ENCODE measurements at places on chromosomes 16 and 17. TPM values are rescaled to one million over a fixed set of nuclear protein-coding genes. Genes with fewer than 3 reads are reported as not detected.
A peak's percentile ranks its signal among the peaks of the same experiment; 100 is the strongest.

GRCh38 chr16:28538733-28539596, at the start of gene NUPR1:
TSS of gene NUPR1 (minus strand) at chr16:28538974. CDS start at chr16:28538907, 67 bp downstream.
- DNase-seq, result no peak

- DNase-seq, result no peak
These were observed 119.4 kb downstream of the RBFOX1 start for GRCh38 chr16:7452090-7452489.

DNA sequence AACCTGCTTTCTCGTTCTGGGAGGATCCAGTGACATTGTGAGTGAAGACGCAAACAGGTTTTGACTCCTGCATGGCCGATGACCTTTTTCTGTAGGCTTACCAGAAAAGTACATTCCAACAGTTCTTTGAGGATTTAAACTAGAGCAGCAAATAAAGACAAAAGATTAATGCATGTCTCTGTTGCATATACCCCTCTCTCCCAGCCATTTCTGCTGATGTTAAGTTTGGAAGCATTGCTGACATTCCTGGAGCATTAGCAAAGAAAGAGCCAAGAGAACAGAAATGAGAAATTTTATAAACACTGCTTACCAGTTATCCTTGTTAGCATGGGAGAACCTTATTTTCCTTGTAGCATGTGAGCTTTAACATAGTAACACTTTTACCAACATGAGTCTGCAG, 49.3 kb downstream of the SIAH1 start:
- no peak for DNase-seq

- no peak for DNase-seq
These were observed 2.7 kb downstream of the MAFG start for GRCh38 chr17:81924557-81925532.

- DNase-seq, result no peak
These were observed 3.6 kb upstream of the PHF12 start for GRCh38 chr17:28954886-28955285.

DNA sequence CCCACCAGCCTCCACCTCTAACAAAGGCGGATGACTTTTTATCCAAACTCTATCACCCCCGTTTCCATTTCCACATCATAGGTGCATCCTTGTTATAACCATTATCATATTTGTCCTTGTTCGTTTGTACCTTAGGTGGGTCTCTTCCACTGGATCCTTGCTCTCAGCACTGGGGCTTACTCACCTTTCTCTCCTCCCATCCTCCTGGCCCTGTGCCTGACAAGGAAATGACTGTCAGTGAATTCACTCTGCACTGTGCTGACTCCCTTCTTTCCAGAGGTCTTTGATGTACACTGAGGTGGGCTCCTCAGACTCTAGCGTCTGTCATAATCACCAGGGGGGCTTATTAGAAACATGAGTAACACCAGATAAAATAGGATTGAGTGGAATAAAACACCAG, 3.1 kb downstream of the GSG1L2 start:
- no peak for DNase-seq

GRCh38 chr17:37494401-37494831, 4.7 kb downstream of the DUSP14 start:
- no peak for DNase-seq

DNA sequence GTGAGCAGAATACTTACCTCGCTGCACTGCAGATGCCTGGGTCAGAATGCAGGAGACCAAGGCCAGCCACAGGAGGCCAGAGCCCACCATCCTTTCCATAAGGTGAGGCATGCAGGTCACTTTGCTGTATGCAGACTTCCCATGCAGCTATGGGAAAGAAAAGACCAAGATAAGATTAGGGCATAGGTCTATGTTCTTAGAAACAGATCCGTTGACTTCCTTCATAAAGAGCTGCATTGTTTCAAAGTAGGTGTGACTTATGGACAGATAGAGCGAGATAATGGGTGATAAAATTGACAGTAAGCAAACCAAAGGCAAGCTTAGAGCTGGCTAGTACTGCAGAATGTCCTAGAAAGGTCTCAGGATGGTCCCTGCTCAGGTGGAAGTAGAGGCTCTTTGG, 992 bp downstream of the GP2 start:
- no peak for DNase-seq

GRCh38 chr16:68190736-68191510, 45.0 kb downstream of the ESRP2 start:
- no peak for DNase-seq

- DNase-seq, result no peak
These were observed 10.4 kb upstream of the HERPUD1 start for GRCh38 chr16:56921571-56921970.

GRCh38 chr17:32873114-32873513, 3.8 kb downstream of the MYO1D start:
- DNase-seq, result no peak

DNA sequence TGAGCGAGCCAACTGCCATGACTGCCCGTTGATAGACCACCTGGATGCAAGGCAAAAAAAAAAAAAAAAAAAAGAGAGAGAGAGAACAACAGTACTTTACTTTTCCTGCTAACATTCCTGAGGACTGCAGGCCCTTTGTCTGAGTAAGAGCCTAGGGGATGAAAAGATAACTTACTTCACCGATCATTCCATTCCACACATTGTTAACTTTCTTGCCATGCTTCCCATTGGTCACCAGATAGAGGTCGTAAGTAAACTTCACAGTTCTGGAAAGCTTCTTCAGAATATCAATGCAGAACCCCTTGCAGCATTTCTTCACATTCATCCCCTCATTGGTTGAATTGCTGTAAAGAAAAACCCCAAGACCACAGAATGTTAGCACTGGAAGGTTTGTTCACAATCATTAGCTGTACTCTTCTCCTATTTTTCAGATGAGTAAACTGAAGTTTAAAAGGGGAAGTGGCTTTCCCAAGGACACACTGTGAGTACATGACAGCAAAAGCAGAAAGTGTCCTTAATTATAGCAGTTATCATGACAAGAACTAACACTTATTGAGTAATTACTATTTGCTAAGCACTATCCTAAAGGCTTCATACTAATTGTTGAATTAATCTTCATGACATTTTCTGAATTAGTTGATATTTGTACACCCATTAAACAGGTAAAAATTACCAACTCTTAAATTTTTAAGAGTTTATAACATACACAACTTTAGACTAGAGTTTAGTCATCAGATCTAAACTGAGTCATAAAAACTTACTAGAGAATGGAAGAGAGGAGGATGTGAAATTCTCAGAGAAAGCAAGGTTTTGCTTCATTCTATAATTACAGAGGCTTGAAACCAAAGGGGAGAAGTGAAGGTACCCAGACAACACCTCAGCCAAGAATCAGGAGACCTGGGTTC, 341.2 kb downstream of the GRIN2A start:
- DNase-seq, result no peak

DNA sequence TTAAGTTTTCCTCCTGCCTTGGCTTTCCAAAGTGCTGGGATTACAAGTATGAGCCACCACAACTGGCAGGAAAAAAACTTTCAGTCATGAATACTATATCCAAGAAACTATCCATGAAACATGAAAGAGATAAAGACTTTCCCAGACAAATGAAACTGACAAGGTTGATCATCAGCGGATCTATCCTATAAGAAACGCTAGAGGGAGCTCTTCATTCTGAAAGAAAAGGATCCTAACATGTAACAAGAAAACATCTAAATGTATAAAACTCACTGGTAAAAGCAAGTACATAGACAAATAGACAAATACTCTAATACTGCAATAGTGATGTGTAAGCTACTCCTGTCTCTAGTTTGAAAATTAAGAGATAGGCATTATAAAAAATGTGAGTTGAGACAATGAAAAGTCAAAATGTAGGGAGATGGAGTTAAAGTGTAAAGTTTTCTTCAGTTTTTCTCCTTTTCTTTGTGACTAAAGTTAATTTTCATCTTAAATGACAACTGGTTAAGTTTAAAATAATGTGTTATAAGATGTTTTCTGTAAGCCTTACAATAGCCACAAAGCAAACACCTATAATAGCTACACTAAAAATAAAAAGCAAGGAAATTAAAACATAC, 79.6 kb upstream of the TEKT1 start:
- no peak for DNase-seq

- no peak for DNase-seq
These were observed 30.0 kb downstream of the EEF2K start for GRCh38 chr16:22235839-22236745.

DNA sequence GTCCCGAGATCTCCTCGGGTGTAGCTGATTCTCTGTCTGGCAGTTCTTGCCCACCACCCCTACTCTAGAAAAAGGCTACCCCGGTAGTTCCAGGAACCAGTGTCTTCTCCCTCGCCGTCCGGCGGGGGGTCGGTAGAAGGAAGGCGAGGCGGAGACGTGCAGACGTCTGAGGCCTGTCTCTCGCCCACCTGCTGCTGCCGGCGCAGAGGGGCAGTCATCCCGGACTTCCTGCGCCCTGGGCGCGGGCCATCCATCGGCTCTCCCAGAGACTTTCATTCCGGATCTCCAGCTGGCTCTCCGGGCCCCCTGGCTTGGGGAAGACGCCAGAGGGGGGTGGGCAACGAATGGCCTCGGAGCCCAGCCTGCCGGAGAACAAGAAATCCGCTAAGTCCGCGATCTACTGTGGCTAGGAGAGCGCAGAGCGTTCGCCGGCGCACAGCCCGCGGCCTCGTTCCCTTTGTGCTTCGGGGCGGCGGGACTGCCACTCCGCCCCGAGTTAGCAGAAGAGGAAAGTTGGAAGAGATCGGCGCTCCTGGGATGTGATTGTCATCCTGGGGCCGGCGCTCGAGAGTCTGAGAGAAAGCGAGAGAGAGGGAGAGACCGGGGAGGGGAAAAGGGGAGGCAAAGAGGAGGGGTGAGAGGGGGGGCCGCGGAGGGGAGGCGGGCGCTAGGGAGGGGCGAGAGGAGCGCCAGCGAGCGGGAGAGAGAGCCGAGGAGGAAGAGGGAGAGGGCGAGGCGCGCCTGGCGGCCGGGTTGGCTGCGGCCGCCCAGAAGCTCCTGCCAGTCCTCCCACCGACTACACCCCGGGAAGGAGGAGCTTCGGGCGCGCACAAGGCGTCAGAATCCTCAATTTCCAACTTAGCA, at the start of gene IRX5:
IRX5 (plus strand) TSS at position 861 of the 864 bp plus-strand sequence. CDS start 334 bp downstream, outside the sequence.
- peak; percentile 27 for DNase-seq

DNA sequence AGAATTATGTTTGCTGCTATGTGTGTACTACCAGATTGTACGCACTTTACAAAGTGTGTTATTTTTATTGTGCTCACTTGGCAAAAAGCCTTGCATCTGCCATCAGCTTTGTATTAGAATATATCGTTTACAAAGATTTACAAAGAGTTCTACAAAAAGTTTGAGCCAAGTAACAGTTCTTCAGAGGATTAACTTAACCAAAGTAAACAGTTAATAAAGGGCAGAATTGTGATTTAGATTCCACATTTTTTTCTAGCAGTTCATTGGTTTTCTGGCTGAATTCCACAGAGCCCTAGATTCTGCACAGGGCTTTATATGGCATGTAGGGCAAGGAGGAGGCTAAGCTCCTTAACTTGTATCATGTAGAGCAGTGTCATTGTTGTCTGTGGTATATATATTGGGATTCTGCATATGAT, 29.4 kb downstream of the UTP18 start:
- DNase-seq, result no peak

- DNase-seq, result no peak
These were observed 36.4 kb upstream of the CCDC182 start for GRCh38 chr17:57781386-57782061.

GRCh38 chr16:79632289-79632688, 31.8 kb upstream of the MAF start:
- no peak for DNase-seq

DNA sequence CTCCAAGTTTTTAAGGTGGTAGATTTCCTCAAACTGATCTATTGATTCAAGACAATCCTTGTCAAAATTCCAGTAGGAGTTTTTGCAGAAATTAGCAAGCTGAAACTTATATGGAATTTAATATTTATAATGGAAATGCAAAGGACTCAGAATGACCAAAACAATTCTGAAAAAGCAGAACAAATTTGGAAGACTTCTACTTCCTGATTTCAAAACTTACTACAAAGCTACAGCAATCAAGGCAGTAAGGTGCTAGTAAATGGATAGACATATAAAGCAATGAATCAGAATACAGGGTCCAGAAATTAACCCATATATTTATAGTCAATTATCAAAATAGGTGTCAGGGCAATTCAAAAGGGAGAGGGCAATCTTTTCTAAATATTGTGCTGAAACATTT, 11.8 kb upstream of the IL21R start:
- no peak for DNase-seq

DNA sequence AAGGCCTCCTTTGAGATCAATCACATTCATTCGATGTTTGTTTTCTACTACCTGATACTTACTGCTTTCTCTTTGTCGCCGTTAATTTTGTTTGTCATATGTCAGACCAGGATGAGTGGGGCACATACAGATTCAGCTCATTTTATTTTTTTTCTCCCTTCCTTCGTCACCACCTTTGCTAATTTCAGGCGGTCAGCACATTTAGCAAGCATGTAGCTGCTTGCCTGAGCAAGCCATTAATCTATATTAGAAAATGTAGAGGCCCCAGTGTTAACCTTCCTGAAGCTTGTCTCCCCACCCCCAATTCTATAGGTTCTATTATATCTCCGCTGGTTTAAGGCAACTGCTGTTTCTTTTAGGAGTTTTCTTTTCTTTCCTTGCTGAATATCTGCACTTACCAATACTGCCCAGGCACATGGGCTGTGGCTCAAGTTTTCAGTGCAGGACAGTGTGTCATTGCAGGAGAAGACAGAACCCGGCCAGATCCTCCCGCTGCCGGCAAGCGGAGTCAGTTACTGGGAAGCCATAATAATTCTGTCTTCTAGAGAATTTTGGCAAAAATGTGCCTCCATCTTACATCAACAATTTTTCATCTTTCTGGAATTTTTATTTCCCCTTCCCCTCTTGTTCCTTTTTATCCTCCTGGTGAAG, 714.3 kb downstream of the WWOX start:
- DNase-seq, result no peak

DNA sequence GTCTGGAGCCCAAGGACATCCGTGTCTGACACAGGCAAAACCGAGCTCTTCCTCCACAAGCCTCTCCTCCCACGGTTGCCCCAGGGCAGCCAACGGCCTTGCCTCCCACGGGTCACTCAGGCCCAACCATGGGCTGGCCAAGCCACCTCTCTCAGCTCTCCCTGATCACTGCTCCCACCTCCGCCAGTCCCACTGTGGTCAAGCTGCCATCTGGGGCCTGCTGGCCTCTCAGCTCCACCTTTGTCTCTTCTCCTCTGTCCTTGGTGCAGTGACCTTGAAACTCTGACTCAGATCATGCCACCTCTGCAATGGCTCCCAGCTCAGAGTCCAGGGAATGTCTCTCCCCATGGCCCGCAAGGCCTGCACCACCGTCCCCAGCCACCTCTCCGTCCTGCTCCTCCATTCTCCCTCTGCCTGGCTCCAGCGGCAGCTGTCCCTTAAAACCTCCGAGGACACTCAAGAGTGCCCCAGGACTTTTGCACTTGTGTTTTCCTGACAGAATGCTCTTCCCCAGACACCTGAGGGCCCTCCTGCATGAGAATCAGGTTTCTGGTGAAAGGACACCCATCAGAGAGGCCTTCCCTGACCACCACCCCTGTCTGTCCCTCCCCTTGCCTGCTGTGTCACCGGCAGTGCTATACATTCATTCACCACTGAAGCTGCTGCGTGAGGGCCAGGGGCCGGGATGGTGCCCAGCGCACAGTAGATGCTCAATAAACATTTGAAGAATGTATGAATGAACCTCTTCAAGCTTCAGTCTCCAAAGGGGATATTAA, 19.3 kb downstream of the PEMT start:
- no peak for DNase-seq

PYY gene
- total RNA-seq, result not detected

ZNF19 gene
- 2.4 TPM for total RNA-seq

SEPTIN12 gene
- total RNA-seq, result not detected

OTOP2 gene
- total RNA-seq, result not detected

TNFSF13 gene
- 4.6 TPM for total RNA-seq

IFI35 gene
- total RNA-seq, result 62.3 TPM

FBXO39 gene
- not detected for total RNA-seq

KRTAP4-3 gene
- total RNA-seq, result not detected

TEFM gene
- 9.9 TPM for total RNA-seq

CTRL gene
- total RNA-seq, result 3.8 TPM
